Gastrocnemius medialis (tissue), 4 donors: ENCODE measurements at places on chromosomes 3 and 15. TPM values are rescaled to one million over a fixed set of nuclear protein-coding genes. Genes with fewer than 3 reads are reported as not detected.

DNA sequence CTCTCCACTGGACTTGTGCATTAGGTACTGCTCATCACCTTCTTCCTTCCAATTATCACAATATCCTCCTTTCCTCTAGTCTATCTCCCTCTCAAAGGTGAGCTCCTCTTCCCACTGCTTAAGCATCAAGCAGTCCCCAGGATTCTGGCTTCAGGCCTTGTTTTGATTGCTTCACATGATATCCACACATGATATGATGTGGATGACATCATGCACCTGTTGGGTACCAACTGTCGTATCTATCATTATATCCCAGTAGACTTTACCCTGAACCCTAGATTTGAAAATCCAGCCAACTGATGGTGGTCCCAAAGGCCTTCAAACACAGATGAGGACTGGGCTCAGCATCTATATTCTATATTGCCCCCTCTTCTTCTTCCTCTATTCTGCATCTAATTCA, 104.9 kb downstream of the MFSD1 start:
- H3K4me3 ChIP-seq: no peak overlapping the region
- no peak overlapping the region for H3K27ac ChIP-seq
- no peaks in the 10 kb centered on the region for H3K27me3 ChIP-seq
- no peak for DNase-seq

DNA sequence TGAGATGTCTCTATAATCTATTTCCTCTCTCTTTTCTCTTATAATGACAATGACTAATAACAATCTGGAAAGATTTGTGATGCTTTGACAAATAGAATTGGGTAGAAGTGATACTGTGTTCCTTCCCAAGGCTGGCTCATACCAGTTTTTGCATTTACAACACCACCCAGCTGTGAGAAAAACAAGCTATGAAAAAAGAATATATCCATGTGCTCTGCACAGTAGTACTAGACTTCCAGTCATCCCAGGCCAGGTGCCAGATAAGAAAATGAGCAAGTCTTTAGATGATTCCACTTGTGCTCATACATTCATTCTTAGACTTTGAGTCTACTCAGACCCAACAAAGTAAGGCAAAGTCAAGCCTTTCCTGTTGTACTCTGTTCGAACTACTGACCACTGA, 350.2 kb upstream of the POU1F1 start:
- no peaks in the 10 kb centered on the region for H3K27me3 ChIP-seq
- H3K27ac ChIP-seq: no peak overlapping the region
- H3K4me3 ChIP-seq: no peak overlapping the region
- no peak for DNase-seq

DNA sequence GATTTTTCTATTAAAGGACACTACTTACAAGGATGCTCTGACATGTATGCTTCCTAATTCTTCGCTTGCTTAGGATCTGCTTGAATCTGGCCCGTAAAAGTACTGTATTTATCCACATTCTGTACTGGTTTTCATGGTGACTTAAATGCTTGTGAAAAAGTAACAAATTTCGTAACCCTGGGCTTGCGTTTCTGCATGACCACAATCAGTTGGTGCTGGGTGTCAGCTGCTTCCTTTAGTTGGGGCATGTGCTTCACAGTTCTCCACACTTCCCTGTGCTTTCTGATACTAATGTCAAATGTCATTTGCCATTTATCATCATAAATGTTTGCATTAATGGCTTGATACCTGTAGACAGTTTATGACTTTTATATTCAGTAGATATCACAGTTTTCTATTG, 218.4 kb upstream of the MLF1 start:
- no peaks in the 10 kb centered on the region for H3K27me3 ChIP-seq
- H3K36me3 ChIP-seq: no peaks in the 10 kb centered on the region
- H3K4me3 ChIP-seq: no peak overlapping the region
- no peak overlapping the region for H3K27ac ChIP-seq

- H3K27me3 ChIP-seq: no peaks in the 10 kb centered on the region
- H3K36me3 ChIP-seq: no peaks in the 10 kb centered on the region
- DNase-seq: no peak
- H3K4me3 ChIP-seq: no peak overlapping the region
- H3K4me1 ChIP-seq: peaks cover 8% of the 10 kb centered on the region
- H3K27ac ChIP-seq: peak overlapping the region; percentile 88
These were observed 15.7 kb upstream of the TFRC start for GRCh38 chr3:196097373-196098154.

- DNase-seq: no peak
- H3K27ac ChIP-seq: no peak overlapping the region
- H3K4me1 ChIP-seq: no peaks in the 10 kb centered on the region
- no peaks in the 10 kb centered on the region for H3K27me3 ChIP-seq
- H3K4me3 ChIP-seq: no peak overlapping the region
These were observed 23.9 kb downstream of the DPH6 start for GRCh38 chr15:35522061-35522460.

DNA sequence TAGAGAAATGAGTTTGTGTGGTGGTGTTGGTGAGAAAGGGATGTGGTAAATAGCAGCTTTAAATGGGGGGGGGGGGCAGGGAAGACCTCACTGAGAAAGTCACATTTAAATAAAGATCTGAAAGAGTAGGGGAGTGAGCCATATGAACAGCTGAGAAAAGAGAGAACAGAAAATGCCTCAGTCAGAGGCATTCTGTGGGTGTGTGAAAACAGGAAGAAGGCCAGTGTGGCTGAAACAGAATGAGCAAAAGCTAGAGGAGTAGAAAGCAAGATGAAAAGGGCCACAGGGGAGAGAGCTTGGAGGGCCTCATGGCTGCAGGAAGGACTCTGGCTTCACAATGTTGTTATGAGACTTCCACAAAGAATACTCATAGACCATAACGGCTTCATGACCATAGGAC, 783.3 kb downstream of the ZPLD1 start:
- no peaks in the 10 kb centered on the region for H3K4me1 ChIP-seq
- no peak overlapping the region for H3K27ac ChIP-seq
- DNase-seq: no peak
- no peak overlapping the region for H3K4me3 ChIP-seq

DNA sequence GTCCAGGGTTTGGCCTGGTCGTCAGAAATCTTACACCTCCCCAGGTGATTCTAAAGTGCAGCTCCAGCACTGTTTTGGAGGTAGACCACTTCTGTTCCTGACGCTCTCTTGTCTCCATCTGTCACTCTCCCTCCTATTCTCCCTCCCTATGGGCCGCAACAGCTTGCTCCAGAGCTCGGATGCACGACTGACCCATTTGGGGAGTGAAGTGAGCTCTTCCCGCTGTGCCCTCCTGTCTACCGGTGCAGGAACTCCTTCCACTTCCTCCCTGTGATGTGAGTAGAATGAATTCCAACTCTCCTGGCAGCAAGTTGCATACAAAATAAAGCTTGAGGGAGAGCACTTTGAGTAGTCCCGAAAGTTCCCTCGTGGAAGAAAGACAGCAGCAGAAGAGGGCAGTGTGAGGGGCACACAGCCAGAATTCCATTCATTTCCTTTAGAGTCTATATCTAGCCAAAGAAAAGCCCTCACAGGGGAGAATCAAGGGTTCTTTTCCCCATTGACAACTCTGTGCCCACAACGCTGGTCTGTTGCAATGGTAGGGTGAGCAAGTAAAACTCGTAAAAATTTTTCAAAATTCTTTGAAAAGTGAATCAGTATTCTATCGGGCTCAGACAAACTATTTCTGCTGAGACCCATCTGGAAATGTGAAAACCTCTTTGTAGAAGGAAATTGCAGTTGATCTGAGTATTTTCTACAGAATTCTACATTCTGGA, 39.9 kb upstream of the BDH1 start:
- H3K27ac ChIP-seq: no peak overlapping the region
- H3K4me1 ChIP-seq: no peaks in the 10 kb centered on the region
- H3K4me3 ChIP-seq: no peak overlapping the region
- H3K27me3 ChIP-seq: no peaks in the 10 kb centered on the region

DNA sequence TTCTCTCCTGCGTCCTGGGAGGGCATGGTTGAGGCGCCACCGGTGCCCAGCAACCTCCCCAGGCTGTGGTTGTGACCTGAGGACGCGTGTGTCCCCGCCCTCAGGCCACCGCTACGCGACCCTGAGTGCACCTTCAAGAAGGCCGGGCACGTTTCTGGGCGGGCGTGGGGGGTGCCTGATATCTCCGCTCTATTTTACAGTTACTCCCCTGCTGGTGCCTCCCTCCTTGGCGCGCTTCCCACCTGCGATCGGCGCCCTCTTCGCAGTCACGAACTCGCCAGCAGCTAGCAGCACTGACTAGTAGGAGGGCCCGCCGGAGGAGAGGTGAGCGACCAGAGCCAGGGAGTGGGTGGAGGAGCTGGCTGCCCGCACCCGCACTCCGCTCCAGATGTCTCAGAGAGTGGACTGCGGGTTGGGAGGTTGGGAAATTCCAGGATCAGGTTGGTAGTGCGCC, 43.2 kb upstream of the POLG start:
- no peak for DNase-seq
- no peak overlapping the region for H3K27ac ChIP-seq
- peaks cover 86% of the 10 kb centered on the region for H3K27me3 ChIP-seq
- no peaks in the 10 kb centered on the region for H3K4me1 ChIP-seq

DNA sequence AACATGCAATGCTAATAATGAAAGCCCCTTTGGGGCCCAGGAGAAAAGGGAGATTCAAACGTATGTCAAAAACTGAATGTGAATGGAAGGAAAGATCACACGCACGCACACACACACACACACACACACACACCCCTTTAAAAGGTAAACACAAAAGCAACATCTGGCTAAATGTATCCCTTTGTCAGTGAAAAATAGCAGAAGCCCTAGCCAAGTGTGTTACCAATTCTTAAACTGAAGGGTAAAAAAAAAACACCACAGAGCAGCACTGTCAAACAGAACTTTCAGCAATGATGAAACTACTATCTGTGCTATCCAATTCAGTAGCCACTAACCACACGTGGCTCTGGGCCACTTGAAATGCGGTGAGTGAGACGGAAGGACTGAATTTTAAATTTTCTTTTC, 4.9 kb downstream of the RFTN1 start:
- H3K4me1 ChIP-seq: peaks cover 34% of the 10 kb centered on the region
- no peaks in the 10 kb centered on the region for H3K36me3 ChIP-seq
- H3K4me3 ChIP-seq: no peak overlapping the region
- H3K27ac ChIP-seq: peak overlapping the region; percentile 86

GRCh38 chr15:40695469-40695890, 506 bp downstream of the RAD51 start:
- H3K4me1 ChIP-seq: peaks cover 16% of the 10 kb centered on the region
- H3K27ac ChIP-seq: peak overlapping the region; percentile 100
- peak overlapping the region; percentile 93 for H3K4me3 ChIP-seq
- H3K36me3 ChIP-seq: peaks cover 9% of the 10 kb centered on the region

DNA sequence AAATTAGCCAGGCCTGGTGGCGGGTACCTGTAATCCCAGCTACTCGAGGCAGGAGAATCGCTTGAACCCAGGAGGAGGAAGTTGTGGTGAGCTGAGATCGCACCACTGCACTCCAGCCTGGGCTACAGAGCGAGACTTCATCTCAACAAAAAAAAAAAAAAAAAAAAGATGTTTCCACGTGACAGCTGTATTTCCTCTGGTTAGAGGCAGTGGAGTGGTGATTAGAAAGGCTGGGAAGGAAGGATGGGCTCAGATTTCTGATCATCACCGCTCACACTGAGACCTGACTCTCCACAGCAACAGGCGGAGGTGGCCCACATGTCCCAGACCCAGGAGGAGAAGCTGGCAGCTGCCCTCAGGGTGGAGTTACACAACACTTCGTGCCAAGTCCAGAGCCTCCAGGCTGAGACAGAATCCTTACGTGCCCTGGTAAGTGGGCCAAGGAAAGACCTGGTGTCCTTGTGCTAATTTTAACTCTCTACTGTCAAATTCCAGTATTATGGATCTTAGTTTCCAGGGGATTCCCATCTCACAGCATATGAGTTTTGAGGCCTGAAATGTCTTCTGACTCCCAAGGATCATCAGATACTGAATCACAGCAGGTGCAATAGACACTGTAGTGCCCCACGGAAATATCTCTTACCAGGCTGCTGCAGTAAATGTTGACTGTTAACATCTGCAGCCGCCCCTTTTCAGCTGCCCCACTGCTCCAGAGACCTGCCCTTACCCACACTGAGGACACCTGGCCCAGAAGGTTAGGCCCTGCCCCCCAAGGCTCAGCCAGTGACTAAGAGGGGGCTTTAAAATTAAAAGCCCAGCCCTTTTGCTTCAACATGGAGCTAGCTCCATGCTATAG, 66.9 kb downstream of the BFSP2 start:
- H3K27me3 ChIP-seq: no peaks in the 10 kb centered on the region
- H3K36me3 ChIP-seq: no peaks in the 10 kb centered on the region

DNA sequence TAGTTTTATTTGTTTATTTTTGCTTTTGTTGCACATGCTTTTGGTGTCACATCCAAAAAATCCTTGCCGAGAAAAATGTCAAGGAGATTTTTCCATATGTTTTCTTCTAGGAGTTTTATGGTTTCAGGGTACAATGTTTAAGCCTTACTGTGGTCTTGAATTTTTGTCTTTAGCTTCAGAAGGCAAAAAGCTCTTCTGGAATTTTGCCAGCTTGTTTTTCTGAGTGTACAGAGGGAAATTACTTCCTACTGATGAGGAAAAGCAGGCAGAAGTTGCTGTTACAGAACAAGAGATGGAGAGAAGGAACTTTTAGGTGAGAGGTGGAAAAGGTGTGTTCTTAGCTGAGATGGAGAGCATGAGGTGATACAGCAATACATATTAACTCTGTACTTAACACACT, 59.6 kb downstream of the UBE2E2 start:
- H3K27me3 ChIP-seq: no peaks in the 10 kb centered on the region
- no peaks in the 10 kb centered on the region for H3K36me3 ChIP-seq
- no peak for DNase-seq
- no peak overlapping the region for H3K27ac ChIP-seq

DNA sequence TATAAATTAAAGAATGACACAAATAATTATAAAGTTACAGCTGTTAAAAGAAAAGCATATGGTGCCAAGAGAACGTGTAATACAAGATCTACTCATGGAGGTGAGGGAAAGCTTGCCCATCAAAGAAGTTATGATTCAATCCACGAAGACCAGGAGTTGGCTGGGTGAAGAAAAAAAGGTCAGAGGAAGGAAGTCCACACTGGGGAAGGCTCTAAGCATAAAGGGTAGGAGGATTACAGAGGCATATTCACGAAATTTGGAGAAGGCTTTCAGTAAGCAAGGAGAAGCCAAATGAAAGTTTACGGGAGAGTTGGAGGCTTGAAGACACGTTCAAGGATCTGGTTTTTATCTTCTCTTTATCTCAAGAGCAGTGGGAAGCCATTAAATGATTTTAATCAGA, 1.8 kb upstream of the TGFBR2 start:
- no peak overlapping the region for H3K4me3 ChIP-seq
- no peak overlapping the region for H3K27ac ChIP-seq
- no peak for DNase-seq
- H3K27me3 ChIP-seq: no peaks in the 10 kb centered on the region

- H3K4me3 ChIP-seq: no peak overlapping the region
- no peak for DNase-seq
- H3K36me3 ChIP-seq: no peaks in the 10 kb centered on the region
- H3K27me3 ChIP-seq: no peaks in the 10 kb centered on the region
- H3K4me1 ChIP-seq: peaks cover 5% of the 10 kb centered on the region
These were observed 38.5 kb downstream of the STARD5 start for GRCh38 chr15:81285461-81285860.

GRCh38 chr15:97009031-97009431, 678.5 kb downstream of the NR2F2 start:
- H3K4me3 ChIP-seq: no peak overlapping the region
- no peak for DNase-seq
- no peak overlapping the region for H3K27ac ChIP-seq
- H3K4me1 ChIP-seq: no peaks in the 10 kb centered on the region
- no peaks in the 10 kb centered on the region for H3K36me3 ChIP-seq

The TM4SF18 gene
- total RNA-seq: 13.6 TPM

The NAA80 gene
- 16.2 TPM for total RNA-seq

The RTP4 gene
- 0.87 TPM for total RNA-seq

The SNTN gene
- total RNA-seq: not detected

The WHAMM gene
- 14.1 TPM for total RNA-seq

The MYZAP gene
- total RNA-seq: 1.3 TPM

The SSUH2 gene
- total RNA-seq: not detected

The HRG gene
- not detected for total RNA-seq
